ENCODE measurements at places on chromosomes 2 and 18.

GRCh38 chr2:43227830-43228281 is 1.4 kb upstream of the ZFP36L2 start:
- no peak for DNase-seq

GRCh38 chr18:2826581-2826980 is 20.2 kb upstream of the EMILIN2 start:
- no peak for DNase-seq

DNA sequence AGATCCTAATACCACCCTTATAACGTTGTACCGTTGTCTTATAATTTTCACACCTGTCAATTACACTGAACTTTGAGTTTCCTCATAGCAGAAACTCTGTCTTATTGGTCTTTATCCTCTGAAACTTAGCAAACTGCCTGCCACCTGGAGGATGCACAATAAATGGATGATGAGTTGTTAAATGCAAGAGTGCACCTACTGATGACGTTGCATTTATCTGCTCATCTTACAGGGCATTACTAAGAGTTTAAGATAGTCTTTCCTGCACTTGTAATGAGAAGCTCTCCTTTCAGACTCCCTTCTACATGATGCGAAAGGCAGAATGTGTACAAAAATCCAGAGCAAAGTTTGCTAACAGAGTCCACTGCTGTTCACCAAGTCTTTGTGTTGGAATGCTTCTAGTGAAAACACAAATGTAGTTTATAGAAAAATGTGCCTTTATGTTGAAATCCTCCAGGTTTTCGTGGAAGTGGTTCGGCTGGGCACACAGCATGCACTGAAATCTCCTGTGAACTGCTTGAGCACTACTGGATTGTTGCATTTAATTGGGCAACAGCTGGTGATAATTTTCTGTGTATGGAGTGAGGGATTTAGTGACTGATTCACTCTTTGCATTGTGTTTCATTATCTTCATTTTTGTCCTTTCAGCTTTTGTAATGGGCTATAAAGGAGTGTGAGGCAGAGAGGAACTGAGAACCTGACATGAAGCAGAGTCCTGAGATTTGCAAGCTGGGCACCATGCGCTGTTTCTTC is 665.8 kb upstream of the ID2 start:
- DNase-seq, result no peak

DNA sequence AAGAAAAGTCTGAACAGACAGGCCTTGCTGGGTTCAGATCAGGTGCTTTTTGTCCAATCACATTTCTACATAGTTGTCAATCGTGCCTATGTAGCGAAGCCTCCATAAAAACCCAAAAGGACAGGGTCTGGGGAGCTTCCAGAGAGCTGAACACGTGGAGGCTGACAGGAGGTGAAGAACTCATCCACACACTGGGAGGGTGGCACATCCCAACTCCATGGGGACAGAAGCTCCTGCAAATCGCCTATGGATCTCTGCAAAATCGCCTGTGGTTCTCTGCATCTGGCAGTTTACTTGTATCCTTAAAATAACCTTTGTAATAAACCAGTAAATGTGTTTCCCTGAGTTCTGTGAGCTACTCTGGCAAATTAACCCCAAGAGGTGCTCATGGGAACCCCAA is 12.4 kb downstream of the ALPK2 start:
- no peak for DNase-seq

DNA sequence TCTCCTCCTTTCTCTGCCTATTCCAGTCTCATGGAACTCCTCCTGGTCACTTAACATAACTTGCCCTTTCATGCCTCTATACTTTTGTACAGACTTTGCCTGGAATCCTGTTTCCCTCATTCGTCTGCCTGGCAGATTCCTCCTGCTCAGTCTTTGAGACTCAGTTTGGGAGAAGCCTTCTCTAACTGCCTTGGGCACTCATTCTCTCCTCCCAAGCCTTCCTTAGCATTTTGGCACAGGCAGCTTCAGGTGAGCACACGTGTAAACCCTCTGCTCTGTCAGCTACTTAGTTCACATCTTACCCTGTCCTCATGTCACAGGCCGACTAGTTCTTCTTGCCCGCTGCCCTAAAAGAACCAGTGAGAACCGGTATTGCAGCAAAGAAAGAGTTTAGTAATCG is 6.0 kb upstream of the FAM98A start:
- DNase-seq, result no peak

GRCh38 chr2:240782886-240783818 is 36.9 kb downstream of the KIF1A start:
- DNase-seq, result no peak

DNA sequence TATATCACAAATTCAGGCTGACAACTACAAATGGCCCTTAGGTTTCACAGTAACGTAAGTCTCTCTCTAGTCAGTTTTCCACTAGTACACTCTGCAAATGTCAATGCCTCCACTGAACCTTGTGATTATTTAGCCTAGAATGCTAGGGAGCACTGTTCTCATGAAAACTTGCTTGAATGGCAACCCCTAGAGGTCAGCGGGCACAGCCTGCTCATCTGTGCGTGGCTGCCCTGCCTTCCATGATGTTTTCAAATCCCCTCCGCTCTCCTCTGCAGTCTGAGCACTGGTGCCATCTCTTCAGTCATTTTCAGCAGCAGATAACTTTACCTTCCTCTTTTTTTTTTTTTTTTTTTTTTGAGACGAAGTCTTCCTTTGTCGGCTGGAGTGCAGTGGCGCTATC is 84.1 kb upstream of the GULP1 start:
- DNase-seq, result no peak

DNA sequence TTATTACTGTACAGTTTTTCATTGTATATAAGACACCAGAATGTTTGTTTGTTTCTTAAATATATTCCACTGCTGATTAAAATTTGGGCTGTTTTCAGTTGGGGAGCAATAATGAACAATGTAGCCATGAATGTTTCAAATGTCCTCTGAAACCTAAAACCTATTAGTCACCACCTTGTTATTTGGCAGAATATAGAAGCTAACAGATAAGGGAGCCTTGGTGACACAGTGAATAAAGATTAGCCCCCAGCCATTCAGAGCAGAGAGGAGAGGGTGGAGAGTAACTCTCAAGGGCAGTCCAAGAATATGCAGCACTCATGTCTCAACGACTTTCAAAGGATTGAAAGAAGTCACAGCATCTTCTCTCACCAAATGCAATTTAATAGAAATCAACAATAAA is 43.1 kb upstream of the ATP8B1 start:
- DNase-seq, result no peak

DNA sequence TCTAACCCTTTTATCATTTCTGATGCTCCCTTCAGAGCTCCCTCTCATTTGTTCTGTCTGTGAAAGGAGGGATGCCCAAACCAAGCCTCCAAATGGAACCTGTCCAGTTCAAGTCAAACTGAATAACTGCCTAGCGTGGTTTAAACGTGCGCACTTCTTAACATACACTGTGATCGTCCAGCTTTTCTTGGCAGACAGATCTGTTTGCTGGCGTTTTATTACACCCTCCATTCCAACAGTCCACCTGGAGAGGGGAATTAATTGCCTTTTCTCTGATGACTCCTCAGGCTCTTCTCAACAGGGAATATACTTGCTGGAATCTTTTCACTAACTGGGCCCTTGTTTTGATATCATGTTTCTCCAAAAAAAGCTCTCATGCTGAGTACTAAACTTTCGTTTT is 379.2 kb upstream of the POU3F3 start:
- DNase-seq, result no peak
